ENCODE measurements at places on chromosomes 3 and 15.
A peak's percentile ranks its signal among the peaks of the same experiment; 100 is the strongest.

DNA sequence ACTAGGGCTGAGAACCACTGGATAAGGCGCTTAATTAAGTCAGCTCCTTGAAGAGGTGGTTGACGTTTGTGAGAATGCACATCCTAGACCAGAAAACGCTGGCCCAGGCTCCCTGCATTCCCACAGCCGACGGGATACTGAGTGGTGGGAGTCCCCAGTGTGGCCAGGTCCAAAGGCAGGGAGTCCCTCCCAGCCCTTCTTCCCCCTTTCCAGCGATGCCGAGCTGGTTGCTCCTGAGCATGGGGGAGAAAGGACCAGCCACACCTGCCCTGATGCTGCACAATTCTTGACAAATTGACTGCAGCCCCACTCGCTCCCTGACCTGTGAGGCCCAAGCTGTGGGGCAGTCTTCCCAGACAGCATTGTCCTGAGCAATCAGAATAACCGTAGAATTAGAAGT, 79.5 kb upstream of the PXYLP1 start:
- DNase-seq = no peak

DNA sequence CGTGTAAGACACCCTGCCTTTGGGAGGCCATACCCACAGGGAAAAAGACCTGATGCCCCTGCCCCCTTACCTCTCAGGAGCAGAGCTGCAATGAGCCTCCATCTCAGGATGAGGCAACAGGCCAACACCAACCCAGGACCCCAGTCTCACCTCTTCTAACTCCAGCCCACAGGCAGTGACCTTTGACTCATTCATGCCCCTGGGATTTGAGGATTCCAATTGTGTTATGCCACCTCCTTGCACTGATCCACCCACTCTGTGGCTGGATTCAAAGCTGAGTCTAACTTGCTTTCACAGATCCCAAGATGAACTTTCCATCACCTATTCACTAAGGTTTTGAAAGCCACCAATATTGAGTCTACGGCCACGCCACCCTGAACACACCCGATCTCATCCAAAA, 64.7 kb downstream of the MINAR1 start:
- no peak for DNase-seq

DNA sequence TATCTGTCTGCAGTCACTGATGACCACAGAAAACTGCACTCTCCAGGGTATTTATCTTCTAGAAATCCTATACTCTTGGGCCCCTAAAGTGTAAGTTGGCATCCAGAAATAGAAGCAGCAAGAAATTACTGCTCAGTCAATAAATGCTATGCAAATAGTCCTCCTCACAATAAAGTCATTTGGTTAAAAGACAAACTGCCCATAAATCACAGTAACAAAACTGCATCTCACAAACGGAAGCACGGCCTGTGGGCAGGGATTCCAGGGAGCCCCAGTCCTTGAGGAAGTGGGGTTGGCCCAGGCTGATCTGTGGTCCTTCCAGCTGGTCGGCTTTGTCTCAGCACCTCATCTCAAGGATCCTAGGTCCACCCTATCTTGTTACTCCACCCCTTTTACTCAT, 29.7 kb upstream of the SPATA12 start:
- no peak for DNase-seq

- DNase-seq = no peak
Measured at GRCh38 chr3:186923241-186923640, 7.1 kb upstream of the ST6GAL1 start.

GRCh38 chr3:59406943-59407342, 357.1 kb upstream of the CFAP20DC start:
- no peak for DNase-seq

- no peak for DNase-seq
Measured at GRCh38 chr3:109963831-109964230, 626.5 kb upstream of the DPPA4 start.

GRCh38 chr3:54257125-54257720, 134.9 kb downstream of the CACNA2D3 start:
- no peak for DNase-seq

DNA sequence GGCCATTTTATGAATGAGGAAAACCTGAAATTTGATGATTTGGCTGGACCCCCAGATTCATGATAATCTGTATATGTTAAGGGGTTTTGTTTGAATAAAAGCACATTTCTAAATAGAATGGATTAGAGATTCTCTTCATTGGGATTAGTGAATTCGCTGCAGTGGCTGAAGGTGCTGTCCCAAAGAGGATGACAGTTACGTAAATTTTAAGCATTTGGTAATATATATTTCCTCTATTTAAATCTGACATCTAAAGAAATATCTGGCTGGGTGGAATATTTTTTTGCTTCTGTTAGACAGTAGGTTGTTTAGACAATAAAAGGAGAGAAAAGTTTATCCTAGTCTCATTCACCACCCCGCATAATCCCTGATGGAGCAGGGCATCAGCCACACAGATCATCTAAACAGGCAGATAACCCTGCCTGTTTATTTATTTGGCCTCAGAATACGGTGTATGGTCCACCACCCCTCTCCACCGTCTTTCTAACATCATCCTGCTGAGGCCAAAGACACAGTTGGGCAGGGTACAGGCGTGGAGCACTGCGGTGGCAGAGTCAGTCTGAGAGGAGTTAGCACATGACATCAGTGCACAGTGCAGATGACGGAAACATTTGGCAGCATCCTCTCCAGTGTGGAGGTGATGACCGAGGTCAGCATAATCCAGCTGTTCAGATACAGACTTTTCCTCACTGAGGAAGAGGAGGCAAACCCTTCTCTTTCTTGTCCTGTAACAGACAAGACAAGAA, 20.4 kb upstream of the NFKBIZ start:
- DNase-seq = peak; percentile 54

DNA sequence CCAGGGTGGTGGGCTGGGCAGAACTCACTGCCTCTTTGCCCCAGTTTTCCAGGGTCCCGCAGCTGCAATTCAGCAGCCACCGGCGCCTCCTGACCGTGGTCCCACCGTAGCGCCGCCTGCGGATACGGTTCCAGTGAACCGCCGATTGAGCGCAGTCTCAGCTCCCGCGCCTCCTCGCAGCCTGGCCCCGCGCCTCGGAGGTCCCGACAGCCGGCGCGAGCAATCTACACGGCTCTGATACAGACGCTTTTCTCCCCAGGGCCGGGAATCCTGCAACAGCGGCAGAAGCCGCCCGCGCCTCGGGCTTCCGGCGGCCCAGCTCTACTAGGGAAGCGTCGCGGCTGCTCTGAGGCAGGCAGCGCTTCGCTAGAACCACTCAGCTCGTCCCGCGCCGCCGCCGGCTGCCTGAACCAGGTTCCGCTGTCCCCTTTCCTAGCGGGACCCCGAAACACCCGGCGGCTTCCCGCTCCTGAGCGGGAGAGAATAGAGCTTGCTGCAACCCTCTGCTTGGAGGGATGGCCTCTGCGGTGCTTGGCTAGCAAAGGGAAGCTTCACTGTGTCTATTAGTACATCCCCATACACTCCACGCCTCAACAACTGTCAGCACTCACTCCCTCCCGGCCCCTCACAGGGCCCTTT, 3.1 kb downstream of the FOXL2NB start:
- no peak for DNase-seq

GRCh38 chr3:32109256-32109655, 2.8 kb downstream of the GPD1L start:
- no peak for DNase-seq

- DNase-seq = no peak
Measured at GRCh38 chr3:160134964-160135363, 90.3 kb upstream of the C3orf80 start.
